ENCODE measurements at places on chromosomes 12 and 14. TPM values are rescaled to one million over a fixed set of nuclear protein-coding genes. Genes with fewer than 3 reads are reported as not detected.

KCNC2 gene
- total RNA-seq = not detected

PDZRN4 gene
- not detected for total RNA-seq

- no peak for DNase-seq
These were observed 16.5 kb downstream of the KRT85 start for GRCh38 chr12:52350786-52351185.

GRCh38 chr12:13956060-13956590, 25.3 kb downstream of the GRIN2B start:
- no peak for DNase-seq

GRCh38 chr14:104856869-104857860, 7.9 kb upstream of the CEP170B start:
- no peak for DNase-seq

DNA sequence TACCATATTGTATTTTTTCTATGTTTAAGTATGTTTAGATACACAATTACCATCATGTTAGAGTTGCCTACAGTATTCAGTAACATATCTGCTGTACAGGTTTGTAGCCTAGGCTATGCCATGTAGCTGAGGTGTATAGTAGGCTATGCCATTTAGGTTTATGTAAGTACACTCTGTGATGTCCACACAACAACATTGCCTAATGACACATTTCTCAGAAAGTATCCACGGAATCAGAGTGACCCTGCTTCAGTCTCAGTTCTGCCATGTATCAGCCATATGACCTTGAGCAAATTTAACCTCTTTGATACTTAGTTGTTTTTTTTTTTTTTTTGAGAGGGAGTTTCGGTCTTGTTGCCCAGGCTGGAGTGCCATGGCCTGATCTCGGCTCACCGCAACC, 12.7 kb downstream of the SUSD6 start:
- DNase-seq = no peak

- DNase-seq = peak; percentile 12
These were observed 83.6 kb downstream of the ALX1 start for GRCh38 chr12:85363382-85364190.

All from fibroblast of lung (primary cell).